ENCODE measurements at places on chromosomes 4 and X. TPM values are rescaled to one million over a fixed set of nuclear protein-coding genes. Genes with fewer than 3 reads are reported as not detected.

NAA11 gene
- not detected for total RNA-seq

MAP3K15 gene
- 0.46 TPM for total RNA-seq

SOD3 gene
- 1.4 TPM for total RNA-seq

SSX1 gene
- total RNA-seq = not detected

UGT2B17 gene
- total RNA-seq = not detected

S100P gene
- total RNA-seq = 0.46 TPM

NXF2B gene
- total RNA-seq = 0.23 TPM

CT47B1 gene
- not detected for total RNA-seq

KCND1 gene
- total RNA-seq = 4.2 TPM

F9 gene
- not detected for total RNA-seq

CT83 gene
- not detected for total RNA-seq

ZCCHC12 gene
- total RNA-seq = 143 TPM

FAM241A gene
- 2.3 TPM for total RNA-seq

FOXR2 gene
- not detected for total RNA-seq

MCUB gene
- total RNA-seq = 14.8 TPM

VCX2 gene
- total RNA-seq = not detected

NHS gene
- 14.8 TPM for total RNA-seq

BCORL1 gene
- 2.8 TPM for total RNA-seq

TREX2 gene
- total RNA-seq = 2.3 TPM

DMRTC1 gene
- 0.46 TPM for total RNA-seq

PFKFB1 gene
- total RNA-seq = 0.23 TPM
